Daoy (cell line): ENCODE measurements at places on chromosomes 3 and 15. TPM values are rescaled to one million over a fixed set of nuclear protein-coding genes. Genes with fewer than 3 reads are reported as not detected.

DNA sequence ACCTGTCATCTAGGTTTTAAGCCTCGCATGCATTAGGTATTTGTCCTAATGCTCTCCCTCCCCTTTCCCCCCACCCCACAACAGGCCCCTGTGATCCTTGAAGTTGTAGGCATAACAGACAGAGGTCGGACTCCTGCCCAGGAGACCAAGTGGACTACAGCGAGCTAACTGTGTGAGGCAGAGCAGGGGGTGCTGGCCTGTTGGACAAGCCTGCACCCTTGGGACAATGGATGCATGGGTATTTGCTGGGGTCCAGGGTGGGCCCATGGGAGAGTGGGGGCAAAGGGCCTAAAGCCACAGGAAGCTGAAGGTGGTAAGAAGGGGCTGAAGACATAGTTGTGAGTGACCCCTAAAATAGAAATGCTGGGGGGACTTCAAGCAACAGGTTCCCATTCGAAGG lies 2.5 kb downstream of the PLCB2 start:
- DNase-seq: no peak

GRCh38 chr3:46910166-46910760 lies 32.7 kb downstream of the PTH1R start:
- no peak for DNase-seq

GRCh38 chr15:88043396-88043795 lies 213.1 kb downstream of the NTRK3 start:
- DNase-seq: no peak

- DNase-seq: no peak
These were observed 24.1 kb downstream of the PIGB start for GRCh38 chr15:55343168-55343567.

DNA sequence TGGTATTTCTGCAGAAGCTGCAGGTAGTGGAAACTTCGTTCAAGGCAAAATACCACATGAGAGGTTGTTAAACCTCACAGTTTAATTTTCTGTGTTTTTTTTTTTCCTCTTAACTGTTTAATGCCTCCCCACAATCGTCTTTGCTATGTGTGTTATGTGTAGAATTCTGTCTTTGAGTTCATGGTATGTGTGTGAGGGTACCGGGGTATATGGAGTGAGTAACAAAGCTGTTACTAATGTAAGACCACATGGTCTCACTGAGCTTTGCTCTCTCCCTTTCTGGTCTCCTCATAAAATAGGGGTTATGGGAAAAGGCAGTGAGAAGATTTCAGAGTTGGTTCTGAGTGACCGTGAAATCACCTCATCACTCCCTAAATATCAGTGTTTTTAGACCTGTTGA lies 143.6 kb downstream of the USP13 start:
- no peak for DNase-seq

DNA sequence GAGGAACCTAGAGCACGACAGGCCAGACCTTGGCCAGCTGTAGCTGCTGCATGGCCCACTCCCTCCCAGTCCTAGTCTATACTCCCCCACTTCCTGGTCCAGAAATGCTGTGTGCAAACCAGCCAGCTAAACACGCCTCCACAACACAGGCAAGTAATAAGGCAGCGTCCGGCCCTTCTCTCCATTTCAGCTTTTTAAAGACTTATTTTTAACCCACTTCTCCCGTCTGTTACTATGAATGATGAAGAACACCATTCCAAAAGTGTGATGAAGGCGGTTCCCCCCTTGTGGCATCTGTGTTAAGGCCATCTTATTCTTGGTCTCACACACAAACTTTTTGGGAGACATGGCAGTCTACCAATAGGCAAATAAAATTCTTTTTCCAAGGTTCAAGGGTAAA lies 164.1 kb upstream of the CHRNA7 start:
- no peak for DNase-seq

Gene ROPN1B
- total RNA-seq: 0.27 and 0.46 TPM in 2 replicates

Gene DISP2
- total RNA-seq: 0.51 and 1.1 TPM in 2 replicates

Gene CMC1
- 5.4 and 18.7 TPM in 2 replicates for total RNA-seq
